ENCODE measurements at places on chromosomes 2 and 18.

DNA sequence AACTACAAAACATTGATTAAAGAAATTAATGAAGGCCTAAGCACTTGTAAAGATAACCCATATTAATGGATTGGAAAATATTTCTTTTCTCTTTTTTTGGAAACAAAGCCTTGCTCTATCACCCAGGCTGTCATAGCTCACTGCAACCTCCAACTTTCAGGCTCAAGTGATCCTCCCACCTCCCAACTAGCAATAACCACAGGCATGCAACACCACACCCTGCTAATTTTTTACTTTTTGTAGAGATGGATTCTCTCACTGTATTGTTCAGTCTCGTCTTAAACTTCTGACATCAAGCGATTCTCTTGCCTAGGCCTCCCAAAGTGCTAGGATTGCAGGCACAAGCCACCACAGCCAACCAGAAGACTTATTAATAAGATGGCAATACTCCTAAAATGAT is 73.4 kb upstream of the NDUFV2 start:
- DNase-seq: no peak

GRCh38 chr2:152710713-152711112 is 6.5 kb downstream of the PRPF40A start:
- peak; percentile 6 for DNase-seq

- DNase-seq: peak; percentile 72
Measured at GRCh38 chr2:238644095-238645081, 203.5 kb upstream of the TWIST2 start.

DNA sequence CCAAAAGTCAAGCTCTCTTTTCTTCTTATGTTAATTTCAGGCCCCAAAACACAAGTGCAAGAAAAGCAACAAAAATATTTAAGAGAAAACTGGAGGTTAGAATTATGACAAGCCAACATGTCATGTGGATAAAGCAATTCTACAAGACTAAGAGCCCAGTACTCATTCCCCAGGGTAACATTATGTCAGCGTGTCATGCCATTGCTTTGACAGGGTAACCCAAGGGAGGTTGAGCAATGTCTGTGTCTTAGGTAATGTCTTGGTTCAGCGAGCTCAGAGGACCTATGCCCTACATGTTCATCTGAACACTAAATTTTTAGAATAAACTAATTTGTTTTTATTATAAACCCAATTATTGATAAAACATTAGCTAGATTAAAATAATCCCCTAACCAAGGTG is 173.2 kb upstream of the ZNF804A start:
- DNase-seq: peak; percentile 27

DNA sequence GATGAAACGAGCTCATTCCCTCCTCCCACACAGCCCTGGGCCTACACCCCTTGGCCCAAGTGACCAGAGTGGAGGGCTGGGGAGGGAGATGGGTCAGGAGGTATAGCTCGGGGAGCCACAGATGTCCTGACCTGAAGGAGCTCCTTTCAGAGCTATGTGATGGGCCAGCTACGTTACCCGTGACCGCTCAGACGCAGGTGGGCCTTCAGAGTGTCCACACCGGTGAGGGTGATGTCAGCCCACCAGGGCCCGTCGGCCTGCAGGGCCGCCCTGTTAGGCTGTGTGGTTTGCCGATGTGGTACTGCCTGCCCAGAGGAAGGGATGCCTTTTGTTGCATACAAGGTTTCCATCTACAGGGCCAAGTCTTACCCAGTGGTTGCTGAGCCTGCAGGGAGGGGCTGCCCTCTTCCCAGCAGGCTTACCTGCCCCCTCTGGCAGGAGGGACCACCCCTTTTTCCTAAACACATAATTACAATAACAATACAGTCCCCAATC is 41.8 kb upstream of the FOSL2 start:
- no peak for DNase-seq

GRCh38 chr2:101344137-101344536 is 35.6 kb upstream of the RNF149 start:
- no peak for DNase-seq

DNA sequence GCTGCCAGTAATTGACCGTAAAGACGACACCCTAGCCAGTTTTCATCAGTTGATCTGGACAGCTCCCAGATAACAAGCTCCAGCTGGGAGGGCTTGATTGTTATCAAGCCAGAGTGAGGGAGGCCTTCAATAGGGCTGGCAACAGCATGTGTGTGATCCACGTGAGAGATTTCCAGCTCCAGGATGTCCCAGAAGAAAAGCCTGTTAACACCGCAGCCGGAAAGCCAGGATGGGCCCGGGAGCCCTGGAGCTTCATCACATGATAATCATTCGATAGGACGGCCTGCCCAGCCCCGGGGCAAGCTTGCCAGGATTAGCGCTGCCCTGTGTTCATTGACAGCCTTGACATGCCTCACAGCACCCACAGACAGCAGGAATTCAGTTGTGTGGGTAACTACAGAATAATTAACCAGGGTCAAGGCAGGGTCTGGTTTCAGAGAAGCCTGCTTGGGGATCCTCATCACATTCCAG is 182.5 kb downstream of the C1D start:
- DNase-seq: peak; percentile 48

GRCh38 chr2:6080932-6081753 is 389.0 kb downstream of the SOX11 start:
- DNase-seq: no peak

DNA sequence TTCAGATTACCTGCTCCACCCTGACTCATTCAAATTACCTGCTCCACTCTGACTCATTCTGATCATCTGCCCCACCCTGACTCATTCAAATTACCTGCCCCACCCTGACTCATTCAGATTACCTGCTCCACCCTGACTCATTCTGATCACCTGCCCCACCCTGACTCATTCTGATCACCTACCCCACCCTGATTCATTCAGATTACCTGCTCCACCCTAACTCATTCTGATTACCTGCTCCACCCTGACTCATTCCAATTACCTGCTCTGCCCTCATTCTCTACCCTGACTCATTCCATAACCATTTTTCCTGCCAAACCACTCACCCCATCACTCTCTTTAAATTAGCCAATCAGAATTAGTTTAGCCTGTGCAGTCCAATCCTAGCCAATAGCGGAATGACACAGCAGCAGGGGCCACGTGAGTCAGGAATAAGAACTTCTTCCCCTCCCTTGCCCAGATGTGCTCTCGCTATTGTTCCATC is 26.2 kb downstream of the CFAP53 start:
- no peak for DNase-seq

DNA sequence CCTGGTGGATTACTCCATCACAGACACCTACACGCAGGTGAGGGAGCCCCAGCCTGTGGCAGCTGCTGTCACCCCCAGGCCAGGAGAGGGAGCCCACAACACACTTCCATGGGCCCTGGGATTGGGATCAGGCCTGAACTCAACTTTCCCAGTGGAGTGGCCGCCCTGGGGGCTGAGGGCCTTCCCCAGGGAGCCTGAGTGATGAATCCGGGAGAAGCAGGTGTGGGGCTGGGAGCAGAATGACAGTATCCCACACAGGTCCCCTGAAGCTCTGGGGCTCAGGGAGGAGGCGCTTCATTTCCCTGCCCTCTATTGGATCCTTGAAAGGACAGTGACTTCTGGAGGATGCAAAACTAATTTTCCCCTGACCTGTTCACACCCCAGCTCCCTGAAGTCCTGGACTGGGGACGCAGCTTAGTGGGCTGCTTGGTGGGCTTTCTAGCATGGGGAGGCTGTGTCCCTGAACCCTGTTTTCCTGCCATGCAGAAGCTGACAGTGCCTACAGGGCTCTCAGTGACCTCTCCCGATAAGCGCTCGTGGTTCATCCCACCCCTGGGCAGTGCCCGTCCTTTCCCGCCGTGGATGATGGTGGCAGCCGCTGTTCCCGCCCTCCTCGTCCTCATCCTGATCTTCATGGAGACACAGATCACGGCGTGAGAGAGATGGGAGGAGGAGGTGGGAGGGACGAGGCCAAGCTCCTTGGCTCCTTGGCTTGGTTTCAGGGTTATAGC is 11.0 kb downstream of the SLC4A3 start:
- DNase-seq: no peak

DNA sequence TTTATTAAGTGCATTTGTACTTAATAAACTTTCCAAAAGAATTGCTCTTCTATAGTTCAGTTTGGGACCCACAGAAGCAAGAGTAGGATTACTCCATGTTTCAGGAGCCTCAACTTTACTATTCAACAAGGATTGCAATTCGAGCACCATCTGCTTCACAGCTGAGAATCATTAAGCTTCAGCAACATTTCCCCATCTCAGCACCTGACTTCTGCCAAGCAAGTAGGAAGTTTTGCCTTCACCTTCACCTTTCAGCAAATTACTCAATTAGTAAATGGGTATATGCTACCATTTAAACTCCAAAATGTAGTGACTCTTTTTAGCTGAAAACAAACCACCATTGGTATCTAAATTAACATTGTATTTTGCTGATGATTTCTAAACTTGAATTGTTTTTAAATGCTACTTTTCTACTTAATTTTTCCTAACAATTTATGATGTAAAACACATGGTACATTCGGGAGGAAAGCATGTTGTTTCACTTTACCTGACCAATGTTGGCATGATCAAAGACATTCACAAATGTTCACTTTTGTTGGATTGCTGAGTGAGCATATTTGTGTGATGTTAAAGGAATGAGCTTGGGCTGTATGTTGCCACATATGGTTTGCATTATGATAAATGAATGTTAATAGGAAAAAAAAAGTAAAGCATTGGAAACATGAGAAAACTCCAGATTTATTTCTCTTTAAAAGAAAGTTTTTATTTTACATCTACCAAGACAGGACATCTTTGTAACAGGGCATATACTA is 159.2 kb downstream of the GULP1 start:
- peak; percentile 88 for DNase-seq

GRCh38 chr2:10738192-10738591 is 16.8 kb downstream of the ATP6V1C2 start:
- DNase-seq: no peak

DNA sequence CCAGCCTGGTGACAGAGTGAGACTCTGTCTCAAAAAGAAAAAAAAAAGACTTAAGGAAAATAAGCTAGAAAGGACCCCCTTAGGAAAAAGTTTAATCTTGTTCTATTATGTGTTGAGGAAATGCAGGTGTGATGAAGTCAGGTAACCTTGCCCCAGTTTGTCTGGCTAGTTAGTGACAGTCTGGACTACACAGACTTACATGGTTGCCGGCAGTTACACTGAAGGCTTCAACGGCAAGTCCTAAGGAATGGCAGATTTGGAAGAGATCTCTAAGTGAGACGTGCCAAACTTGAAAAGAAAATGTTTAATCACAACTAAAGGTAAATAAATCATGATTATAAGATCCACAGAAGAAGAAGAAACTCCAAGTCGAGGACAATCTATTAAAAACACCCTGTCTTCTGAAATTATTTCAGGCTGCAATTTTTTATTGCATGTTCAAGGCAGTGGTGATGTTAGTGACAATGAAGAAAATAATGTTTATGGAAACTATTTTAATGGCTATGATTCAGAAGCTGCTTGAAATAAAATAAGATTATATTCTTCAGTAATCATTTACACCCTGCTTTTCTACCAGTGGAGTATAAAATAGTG is 84.2 kb downstream of the TTC27 start:
- DNase-seq: peak; percentile 52

DNA sequence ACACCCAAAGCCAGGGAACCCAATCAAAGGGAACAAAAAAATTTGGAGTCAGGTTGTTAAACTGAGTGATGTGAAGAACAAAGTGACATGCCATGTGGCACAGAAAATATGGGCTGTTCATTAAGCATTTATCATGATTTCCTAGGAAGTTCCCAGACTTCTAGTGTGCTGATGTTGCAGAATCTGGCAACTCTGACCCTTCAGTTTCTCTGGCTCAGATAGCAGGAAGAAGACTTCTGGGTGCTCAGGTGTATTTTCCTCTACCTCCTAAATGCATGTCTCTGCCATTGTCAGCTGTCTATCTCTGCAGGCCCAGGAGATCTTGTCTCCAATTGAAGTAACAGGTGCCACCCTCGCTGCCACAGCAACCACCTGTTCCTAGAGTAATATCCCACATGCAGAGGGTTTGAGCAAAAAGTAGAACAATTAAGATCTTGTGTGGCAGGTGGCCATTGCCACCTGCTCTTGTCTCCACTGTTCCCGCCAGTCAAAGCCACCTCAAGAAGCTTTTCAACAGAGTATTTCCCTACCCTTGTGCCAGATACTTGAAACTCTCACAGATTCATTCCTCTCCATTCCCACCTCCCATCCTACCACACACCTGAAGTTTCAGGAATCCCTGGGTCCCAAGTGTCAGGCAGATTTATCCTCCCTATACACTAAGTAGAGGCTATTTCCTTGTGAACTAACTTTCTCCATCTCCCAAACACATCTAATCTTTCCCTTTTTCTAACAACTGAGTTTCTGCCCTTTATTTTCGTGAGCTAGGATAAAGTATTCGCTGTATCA is 533.7 kb upstream of the CHAC2 start:
- DNase-seq: no peak

GRCh38 chr18:9217743-9218451 is 81.3 kb downstream of the ANKRD12 start:
- DNase-seq: no peak

GRCh38 chr2:49177194-49177593 is 22.9 kb upstream of the FSHR start:
- DNase-seq: peak; percentile 6

- DNase-seq: no peak
Measured at GRCh38 chr18:59898609-59899297, 1.0 kb upstream of the PMAIP1 start.

DNA sequence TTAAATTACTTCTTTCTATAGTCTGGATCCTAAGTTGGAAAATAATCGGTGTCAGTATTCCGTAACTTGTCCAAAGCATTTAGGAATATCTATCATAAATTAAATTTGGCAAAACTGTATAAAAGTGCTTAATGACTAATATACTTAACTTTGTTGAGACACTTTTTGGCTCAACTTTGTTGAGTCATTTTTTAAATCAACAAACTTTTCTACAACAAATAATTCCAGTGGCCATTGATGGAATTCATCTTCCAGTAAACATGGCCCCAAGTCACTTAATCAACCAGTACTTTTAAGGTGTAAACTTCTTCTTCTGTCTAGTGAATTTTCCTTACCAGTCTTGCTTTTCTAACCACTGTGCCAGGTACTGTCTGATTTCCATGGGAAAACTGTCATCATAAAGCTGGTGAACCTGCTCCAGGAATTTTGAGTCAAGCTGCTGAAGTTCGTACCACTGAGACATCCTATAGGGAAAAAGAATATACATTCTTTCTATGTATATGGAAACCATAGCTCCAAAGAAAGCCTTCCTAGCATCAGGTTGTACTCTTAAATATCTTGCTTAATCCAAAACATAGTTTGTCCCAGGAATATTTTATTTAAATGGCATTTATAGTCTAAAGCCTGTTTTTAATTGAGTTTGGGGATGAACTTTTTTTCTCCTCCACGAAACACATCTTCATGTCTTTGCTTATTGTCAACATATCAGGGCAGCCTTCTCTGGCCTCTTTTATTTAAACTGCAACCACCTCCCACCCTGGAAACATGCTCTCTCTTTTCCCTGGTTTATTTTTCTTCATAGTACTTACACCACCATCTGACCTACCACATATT is 4.2 kb downstream of the STAT1 start:
- no peak for DNase-seq
